ENCODE measurements at places on chromosomes 16 and 17. TPM values are rescaled to one million over a fixed set of nuclear protein-coding genes. Genes with fewer than 3 reads are reported as not detected.

Gene NPIPB13
- total RNA-seq: 5.1 TPM

Gene XYLT1
- total RNA-seq: 30.2 TPM

Gene CNTNAP4
- not detected for total RNA-seq

Gene TBL3
- total RNA-seq: 27.7 TPM

Gene PYY
- not detected for total RNA-seq

Gene TCF25
- total RNA-seq: 192 TPM

Gene NATD1
- 8.3 TPM for total RNA-seq

Gene OR1A1
- not detected for total RNA-seq

Gene GJC1
- 0.78 TPM for total RNA-seq

Gene GNGT2
- total RNA-seq: 23.8 TPM

Gene NPTX1
- 8.8 TPM for total RNA-seq

Gene CD300A
- 69.5 TPM for total RNA-seq

Gene CACNG5
- total RNA-seq: not detected

Gene PABPN1L
- not detected for total RNA-seq

Gene YBX2
- total RNA-seq: 1.6 TPM

Gene AATK
- total RNA-seq: 1.8 TPM

Gene ITGAD
- not detected for total RNA-seq

Gene MYOCD
- total RNA-seq: not detected

Gene MYH2
- total RNA-seq: not detected

Gene TNFAIP1
- 25.2 TPM for total RNA-seq

Gene CCL18
- total RNA-seq: not detected

Gene CD300H
- not detected for total RNA-seq

Gene OTOP2
- total RNA-seq: not detected

Gene TMEM132E
- not detected for total RNA-seq

Gene ATP2A1
- 2.5 TPM for total RNA-seq

Gene GPRC5B
- total RNA-seq: not detected

Gene TMC8
- 316 TPM for total RNA-seq

Gene CCL14
- not detected for total RNA-seq

Gene BCAS3
- 16.2 TPM for total RNA-seq

Gene COX6A2
- total RNA-seq: not detected

Gene DPEP3
- 0.20 TPM for total RNA-seq

Gene RPL38
- total RNA-seq: 1,064 TPM

Gene FGF11
- 8.9 TPM for total RNA-seq

Gene FOXF1
- not detected for total RNA-seq

Gene CCL5
- total RNA-seq: 482 TPM

Gene PRR29
- 12.0 TPM for total RNA-seq

Gene HOXB3
- total RNA-seq: 10.8 TPM

Gene RNF167
- total RNA-seq: 249 TPM

Gene KCNH6
- total RNA-seq: not detected

Gene TBC1D3K
- total RNA-seq: not detected

Gene DHRS7C
- not detected for total RNA-seq

Gene SLFN11
- total RNA-seq: 72.6 TPM

Gene C16orf86
- total RNA-seq: 2.9 TPM

Gene KRTAP2-4
- total RNA-seq: not detected

Gene TPSD1
- not detected for total RNA-seq

Gene ASGR2
- not detected for total RNA-seq

Measured in activated CD4-positive, alpha-beta memory T cell treated with anti-CD3 and anti-CD28 coated beads, Interleukin-2, amount 10 ng/mL, durations not matched to agents 7 days and 5 days (primary cell).